ENCODE measurements at places on chromosomes 12 and 14. TPM values are rescaled to one million over a fixed set of nuclear protein-coding genes. Genes with fewer than 3 reads are reported as not detected.

Gene PMEL
- not detected for total RNA-seq

Gene NOVA1
- 0.13 TPM for total RNA-seq

Gene NYNRIN
- total RNA-seq, result not detected

Gene CCDC197
- total RNA-seq, result not detected

Gene NPAS3
- total RNA-seq, result not detected

Gene NXPH4
- 0.49 TPM for total RNA-seq

Gene MANSC1
- total RNA-seq, result 1.4 TPM

Gene TPH2
- not detected for total RNA-seq

Gene AQP2
- total RNA-seq, result not detected

Gene NKX2-8
- total RNA-seq, result not detected

Gene NFATC4
- total RNA-seq, result not detected

Gene SPIC
- total RNA-seq, result not detected

Gene RAB3IP
- total RNA-seq, result 29.8 TPM

Gene FLRT2
- not detected for total RNA-seq

Gene PLEKHH1
- total RNA-seq, result 2.4 TPM

Gene SRRM4
- total RNA-seq, result not detected

DNA sequence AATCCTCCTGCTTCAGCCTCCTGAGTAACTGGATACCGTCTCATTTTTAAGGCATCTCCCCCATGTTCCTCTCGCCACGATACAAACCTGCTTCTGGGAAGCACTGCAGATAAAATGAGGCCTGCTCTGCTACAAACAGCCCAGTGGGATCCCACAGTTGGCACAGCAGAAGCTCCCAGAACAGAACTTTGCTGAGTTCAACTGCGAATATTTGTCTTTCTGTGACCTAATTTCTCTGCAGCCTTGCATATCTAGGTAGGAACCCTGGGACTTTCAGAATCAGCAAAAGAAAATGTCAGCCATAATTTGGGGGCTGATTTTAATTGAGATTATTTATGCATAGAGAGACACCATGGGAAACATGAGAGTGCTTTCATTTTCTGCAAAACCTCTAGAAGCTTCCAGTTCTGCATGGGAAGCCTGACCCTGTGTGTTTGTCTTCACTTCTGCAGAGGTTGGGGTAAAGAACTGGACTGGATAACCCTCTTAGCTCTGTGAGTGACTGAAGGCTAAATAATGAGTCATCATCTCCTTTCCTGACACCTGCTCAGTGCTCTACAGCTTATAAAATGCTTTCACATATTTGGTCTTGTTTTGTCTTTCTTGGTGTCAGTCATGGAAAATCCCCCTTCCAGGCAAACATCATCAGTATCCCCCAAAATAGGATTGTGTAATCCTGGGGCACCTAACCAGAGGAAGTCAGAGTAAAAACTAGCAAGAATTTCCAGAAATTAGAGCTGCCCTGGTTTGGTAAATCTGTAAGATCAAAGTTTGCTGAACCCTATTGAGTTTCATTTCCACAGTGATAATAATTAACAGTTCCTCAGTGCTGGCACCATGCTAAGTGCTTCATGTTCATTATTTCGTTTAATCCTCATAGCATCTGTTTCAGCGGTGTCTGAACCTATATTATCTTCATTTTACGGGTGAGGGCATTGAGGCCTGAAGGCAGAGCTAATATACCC, 185.8 kb downstream of the SLC15A4 start:
- no peak for DNase-seq

GRCh38 chr12:80038062-80038560, 61.2 kb upstream of the OTOGL start:
- DNase-seq, result no peak

GRCh38 chr14:101070540-101071492, 167.3 kb upstream of the RTL1 start:
- DNase-seq, result no peak

- no peak for DNase-seq
These were observed 17.9 kb downstream of the SPRING1 start for GRCh38 chr12:116719731-116720528.

DNA sequence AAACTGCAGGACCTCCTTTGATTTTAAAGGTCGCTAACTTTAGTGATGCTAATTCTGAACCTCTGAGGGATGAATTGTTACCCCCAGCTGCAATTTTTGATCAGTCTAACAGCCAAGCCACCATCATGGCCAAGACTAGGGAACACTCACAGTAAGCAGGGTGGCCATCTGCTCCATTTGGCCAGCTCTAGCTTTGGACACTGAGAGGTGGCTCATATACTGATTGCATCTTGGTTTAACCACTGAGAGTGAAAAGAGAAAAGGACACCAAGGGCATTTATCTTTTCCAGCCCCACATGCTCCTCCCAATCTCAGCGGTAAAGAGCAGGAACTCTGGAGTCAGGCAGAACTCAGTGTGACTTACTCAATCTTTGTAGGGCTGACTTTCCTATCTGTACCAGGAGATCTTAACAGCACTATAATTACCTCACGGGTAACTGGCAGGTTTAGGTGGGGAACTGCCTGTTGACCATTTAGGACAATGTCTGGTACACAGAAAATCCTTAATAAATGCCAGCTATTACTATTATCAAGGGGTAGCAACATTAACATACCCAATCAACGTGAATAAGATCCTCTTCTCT, 6.2 kb downstream of the LPCAT3 start:
- DNase-seq, result no peak

GRCh38 chr12:20704860-20705259, 9.7 kb downstream of the SLCO1C1 start:
- DNase-seq, result no peak

DNA sequence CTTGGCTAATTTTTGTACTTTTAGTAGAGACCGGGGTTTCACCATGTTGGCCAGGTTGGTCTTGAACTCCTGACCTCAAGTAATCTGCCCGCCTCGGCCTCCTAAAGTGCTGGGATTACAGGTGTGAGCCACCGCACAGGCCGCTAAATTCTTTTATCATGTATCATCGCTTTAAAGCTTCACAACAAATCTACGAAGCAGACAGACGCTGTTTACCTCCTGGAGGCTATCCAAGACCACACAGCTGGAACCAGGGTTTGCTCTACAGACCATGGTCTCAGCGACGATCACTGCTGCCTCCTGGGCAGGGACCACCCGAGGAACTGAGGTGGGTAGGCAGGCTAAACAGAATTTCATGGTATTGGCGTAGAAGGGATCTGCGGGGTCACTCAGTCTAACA, 27.2 kb downstream of the KRT80 start:
- no peak for DNase-seq

DNA sequence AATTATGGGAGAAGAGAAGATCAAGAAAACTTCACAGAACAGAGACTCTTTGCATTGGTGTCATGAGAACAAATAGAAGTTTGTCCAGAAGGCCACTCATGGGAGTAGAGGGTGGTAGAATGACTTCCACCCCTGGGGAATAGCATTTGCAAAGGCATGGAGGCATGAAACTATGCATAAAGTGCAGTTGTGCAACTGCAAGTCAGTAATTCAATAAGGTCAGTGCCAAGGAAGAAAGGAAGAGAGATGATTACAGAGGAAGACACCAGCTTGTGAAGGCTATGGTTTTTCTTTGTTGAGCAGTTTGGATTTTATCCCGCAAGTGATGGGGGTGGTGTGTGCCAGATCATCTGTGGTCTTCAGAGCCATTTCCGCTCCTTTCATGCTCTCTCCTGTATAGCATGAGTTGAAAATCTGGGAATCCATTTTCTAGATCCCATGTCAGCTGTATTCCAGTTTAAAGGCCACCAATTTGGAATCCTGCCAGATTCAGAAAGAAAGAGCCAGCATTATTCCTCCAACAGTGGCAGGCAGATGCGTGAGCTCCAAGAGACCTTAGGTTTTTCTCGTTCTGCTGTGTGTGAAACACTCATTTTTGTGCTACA, 67.6 kb upstream of the GRIN2B start:
- no peak for DNase-seq

GRCh38 chr12:2959192-2959504, at the start of gene TEAD4:
Gene TEAD4 (plus strand): TSS chr12:2959397.
- no peak for DNase-seq

DNA sequence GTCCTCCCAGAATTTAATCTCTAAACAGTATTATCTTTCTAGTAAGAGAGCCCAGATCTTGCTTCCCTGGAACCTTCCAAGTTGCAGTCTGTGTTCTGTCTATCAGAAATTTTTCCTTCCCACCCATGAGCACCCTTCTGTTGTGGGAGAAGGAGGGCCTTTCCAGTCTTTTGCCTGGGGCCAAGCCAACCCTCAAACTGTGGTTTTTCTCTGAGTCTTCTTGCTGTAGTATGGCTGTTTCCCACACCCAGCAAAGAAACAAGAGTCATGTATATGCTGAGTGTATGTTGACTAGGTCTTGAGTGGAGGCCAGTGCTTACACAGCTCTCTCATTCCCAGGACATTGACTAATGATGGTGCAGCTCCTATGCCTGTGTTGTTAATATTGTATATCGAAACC, 104.5 kb downstream of the TGFB3 start:
- no peak for DNase-seq

GRCh38 chr12:43306066-43306465, 245.9 kb downstream of the ADAMTS20 start:
- no peak for DNase-seq

- no peak for DNase-seq
These were observed 10.9 kb upstream of the AMN start for GRCh38 chr14:102911541-102911951.

GRCh38 chr12:24948757-24949722, at the start of gene BCAT1:
Gene BCAT1 (minus strand): TSS chr12:24949101. CDS start chr12:24948932, 169 bp downstream.
- peak; percentile 33 for DNase-seq

GRCh38 chr14:88037325-88037724, 32.4 kb downstream of the GPR65 start:
- DNase-seq, result no peak

DNA sequence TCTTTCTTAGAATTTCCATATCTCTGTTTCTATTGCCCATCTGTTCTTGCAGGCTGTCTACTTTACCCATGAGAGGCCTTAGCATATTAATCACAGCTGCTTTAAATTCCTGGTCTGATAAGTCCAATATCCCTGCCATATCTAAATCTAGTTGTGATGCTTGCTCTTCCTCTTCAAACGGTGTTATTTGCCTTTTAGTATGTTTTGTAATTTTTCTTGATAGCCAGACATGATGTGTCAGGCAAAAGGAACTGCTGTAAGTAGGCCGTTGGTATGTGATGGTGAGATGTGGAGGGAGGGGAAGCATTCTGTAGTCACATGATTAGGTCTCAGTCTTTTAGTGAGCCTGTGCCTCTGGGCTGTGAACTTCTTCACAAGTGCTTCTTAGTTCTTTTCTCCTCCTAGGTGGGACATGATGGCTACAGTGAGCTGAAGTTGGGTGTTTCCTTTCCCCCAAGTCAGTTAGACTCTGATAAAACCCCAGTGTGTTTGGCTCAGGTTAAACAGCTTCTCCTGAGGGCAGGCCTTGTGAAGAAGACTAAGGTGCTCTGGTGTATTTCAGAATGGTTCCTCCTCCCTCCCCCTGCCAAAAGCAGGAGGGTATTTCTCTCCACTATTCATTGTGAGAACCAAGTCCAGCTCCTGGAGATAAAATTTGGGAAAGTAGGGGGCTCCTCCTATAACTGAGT, 195.9 kb upstream of the PARP11 start:
- DNase-seq, result no peak

GRCh38 chr14:94646066-94646465, 33.9 kb downstream of the SERPINA3 start:
- no peak for DNase-seq

DNA sequence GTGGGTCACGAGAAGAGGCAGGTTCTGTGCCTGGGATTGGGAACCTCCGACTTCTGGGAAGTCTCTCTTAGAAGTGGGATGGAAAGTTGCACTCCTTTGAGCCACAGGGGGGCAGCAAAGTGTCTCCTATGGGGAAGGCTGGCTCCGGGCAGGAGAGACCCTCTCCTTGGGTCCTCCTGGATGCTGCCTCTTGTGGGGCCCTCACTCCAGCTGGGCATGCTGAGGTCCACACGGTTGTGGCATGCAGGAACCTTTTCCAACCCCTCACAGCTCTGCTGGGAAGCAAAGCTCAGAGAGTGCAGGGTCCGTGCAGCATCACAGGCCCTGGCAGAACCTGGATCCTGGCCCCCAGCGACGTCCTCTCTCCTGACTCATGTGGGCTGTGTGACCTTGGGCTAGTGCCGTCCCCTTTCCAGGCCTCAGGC, 17.4 kb downstream of the SDSL start:
- no peak for DNase-seq

GRCh38 chr12:97756066-97756666, 293.6 kb downstream of the RMST start:
- no peak for DNase-seq

- DNase-seq, result no peak
These were observed 80.7 kb downstream of the NTF3 start for GRCh38 chr12:5512601-5512970.

DNA sequence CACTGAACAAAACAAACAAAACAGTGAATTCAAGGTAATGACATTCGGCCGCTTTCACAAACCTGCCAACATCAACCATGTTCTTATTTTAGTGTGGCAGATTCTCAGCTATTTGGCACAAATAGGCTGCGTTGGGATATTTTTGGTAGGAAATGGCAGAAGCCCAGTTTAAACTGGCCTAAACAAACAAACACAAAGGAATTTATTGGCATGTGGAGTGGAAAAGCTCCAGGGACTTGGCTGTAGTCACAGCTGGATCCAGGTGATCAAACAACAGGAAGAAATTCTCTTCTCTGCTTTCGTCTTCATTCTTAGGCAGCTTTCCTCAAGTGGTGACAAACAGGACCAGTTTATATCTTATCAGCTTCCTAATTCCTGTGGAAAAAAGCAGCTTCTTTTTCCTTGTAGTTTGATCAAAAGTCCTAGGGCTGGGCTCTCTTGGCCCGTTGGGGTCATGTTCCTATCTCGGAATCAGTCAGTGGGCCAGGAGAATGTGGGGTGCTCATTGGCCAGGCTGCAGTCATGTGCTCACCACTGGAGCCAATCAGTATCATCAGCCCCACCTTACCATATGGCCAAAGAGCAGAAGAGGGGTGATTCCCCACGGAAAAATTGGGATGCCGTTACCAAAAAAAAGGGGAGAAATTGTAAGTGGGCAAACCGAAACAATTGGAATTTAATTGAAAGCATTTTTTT, 22.6 kb downstream of the C12orf75 start:
- no peak for DNase-seq

- no peak for DNase-seq
These were observed 281.9 kb downstream of the ACSS3 start for GRCh38 chr12:81359736-81360135.

DNA sequence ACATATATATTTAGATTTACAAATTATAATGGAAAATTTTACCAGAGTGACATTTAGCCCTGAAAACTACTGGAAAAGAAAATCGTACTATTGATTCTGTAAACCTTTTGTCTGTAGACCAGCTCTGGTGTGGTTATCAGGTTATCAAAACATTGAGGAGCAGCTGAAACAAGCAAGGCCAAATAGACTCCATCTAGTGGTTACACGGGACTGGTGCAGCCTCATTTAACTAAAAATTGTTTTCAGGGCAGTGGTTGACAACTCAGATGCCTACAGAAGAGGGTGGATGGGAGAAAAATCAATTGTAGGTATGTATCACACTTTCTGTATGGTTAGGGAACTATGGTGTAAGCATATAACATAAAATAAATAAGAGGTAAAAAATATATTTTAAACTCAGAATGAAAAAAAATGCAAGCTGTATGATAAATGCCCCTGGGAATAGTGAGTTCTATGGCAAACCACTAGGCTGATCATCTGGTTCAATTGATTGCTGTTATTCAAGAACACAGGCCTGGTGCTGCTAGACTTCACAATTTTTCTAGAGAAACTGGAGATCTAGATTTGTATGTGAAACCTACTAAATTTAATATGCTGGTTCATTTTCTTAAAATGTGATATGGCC, 51.2 kb downstream of the ACSS3 start:
- DNase-seq, result no peak

All from activated T-helper 1 cell treated with anti-CD3 and anti-CD28 coated beads, Interleukin-12 subunit alpha, Interleukin-12 subunit beta, Interleukin-2, Interleukin-4 antibody, amounts not matched to agents 30 ng/mL and 10 ng/mL and 1 ng/mL, durations not matched to agents 14 hours and 24 hours and 36 hours (primary cell).